ENCODE measurements at places on chromosomes 16 and 17.
A peak's percentile ranks its signal among the peaks of the same experiment; 100 is the strongest.

DNA sequence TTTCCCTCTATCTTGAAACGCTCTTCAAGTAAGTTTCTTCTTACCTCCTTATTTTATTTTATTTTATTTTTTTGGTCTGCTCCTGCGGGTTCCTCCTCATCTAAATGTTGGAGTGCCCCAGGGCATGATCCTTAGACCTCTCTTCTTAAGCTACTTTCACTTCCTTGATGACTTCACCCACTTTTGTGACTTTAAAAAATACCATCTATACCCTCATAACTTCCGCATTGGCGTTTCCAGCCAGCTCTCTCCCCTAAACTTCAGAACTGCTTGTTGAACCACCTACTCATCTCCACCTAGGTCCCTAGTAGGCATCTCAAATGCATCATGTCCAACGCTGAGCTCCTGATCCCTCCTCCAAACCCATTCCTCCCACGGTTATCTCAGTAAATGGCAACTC lies 51.4 kb upstream of the NFAT5 start:
- peak; percentile 15 for DNase-seq

DNA sequence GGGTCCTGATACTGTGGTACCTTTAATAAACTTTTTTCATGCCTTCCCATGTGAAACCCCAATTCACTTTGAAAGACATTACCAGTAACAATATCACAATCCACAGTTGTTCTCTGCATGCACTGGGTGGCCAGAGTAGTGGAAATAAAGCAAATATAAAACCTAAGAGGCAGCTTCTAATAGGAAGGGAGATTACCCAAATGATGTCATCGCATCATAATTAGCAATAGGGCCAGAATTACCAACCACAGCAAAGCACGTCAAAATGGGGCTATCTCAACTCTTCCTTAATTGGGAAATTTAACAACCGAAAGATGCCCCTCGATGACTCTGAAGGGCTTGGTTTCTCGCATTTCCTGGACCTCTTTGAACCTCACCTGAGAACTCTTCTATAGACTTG lies 224.8 kb downstream of the GRIN2A start:
- DNase-seq, result no peak

- DNase-seq, result no peak
Measured at GRCh38 chr17:43025290-43025657, 243 bp downstream of the RND2 start.

DNA sequence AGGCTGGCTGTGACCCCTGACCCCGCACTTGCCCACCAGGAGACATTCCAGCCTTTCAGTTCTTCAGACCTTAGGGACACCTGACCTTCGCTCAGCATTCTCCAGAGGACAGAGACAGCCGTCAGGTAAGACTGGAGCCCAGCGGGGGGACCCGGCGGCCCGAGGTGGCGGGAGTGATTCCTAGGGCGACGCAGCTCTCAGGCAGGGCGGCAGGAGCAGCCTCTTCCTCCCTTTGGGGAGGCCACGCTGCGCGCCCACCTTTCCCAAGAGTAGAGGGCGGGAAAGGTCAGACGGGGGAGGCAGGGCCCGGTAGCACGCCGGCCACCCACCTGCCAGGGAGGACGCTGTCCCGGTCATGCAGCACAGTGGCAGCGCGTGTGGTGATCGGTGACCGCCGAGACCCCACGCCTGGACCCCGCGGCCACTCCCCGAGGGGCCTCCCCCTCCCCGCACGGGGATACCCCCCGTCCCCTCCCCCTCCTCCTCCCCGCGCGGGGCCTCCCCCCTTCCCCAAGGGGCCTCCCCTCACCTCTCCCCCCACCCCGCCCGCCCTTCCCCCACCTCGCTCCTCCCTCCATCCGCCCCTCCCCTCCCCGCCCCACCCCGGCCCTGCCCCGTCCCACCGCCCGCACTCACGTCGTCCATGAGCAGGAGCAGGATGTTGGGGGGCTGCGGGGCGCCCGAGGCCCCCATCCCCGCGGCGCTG lies 472 bp downstream of the GALNS start:
- no peak for DNase-seq

DNA sequence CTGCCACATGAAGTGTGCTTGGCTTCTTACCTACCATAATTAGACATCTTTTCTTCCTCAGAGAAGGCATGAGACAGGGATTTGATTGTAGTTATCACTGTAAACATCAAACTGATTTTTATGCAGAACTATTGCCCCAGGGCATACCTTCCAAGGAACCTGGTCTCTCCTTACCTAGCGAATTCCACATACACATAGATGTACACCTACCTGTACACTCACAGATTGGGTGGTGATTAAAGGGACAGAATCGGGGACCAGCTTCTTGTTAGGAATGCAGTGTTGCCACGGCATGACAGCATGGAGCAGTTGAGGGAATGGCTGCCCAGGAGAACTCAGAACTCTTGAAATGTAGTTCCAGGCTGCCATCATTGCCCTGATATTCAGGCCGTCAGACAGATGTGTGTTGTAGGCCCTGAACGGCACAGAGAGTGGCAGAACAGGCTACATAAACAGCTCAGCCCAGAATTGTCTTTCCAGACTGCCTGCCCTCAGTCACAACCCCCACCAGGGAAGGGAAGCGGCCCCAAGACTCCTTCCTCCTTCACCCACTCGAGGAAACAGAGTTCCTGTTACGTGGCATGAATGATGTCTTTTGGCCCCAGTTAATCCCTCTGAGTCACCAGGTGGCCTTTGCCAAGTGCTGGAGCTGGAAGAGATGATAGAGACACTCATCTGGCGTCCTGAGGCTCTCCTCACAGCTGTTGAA lies 17.8 kb upstream of the NAGLU start:
- DNase-seq, result no peak
